Thymus (tissue), 14 donors: ENCODE measurements at places on chromosomes 13 and 19. TPM values are rescaled to one million over a fixed set of nuclear protein-coding genes. Genes with fewer than 3 reads are reported as not detected.

GRCh38 chr19:18869781-18870530 lies 26.0 kb downstream of the CERS1 start:
- H3K27me3 ChIP-seq: peaks cover 36% of the 10 kb centered on the region
- no peak for DNase-seq
- no peak overlapping the region for H3K4me3 ChIP-seq

DNA sequence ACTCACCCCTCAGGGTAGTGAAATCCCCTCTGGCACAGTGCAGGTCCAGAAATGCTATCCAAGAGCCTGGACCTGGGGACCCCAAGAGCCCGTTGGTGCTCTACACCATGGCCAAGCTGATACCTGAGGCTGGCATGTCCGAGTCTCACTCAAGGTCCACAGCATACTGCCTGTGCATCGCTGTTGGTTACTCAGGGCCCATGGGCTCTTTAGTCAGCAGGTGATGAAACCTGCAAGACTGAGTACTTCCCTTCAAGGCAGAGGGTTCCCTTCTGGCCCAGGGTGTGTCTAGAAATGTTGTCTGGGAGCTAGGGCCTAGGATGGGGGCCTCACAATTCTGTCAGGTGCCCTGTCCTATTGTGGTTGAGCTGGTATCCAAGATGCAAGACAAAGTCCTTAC lies 19.6 kb upstream of the KBTBD7 start:
- no peaks in the 10 kb centered on the region for H3K36me3 ChIP-seq
- no peak overlapping the region for H3K27ac ChIP-seq
- H3K4me1 ChIP-seq: no peaks in the 10 kb centered on the region

GRCh38 chr13:45257638-45258333 lies 56.9 kb upstream of the KCTD4 start:
- H3K27ac ChIP-seq: no peak overlapping the region
- H3K36me3 ChIP-seq: peaks cover 3% of the 10 kb centered on the region
- H3K27me3 ChIP-seq: no peaks in the 10 kb centered on the region
- H3K4me1 ChIP-seq: no peaks in the 10 kb centered on the region

CPB2 gene
- 0.05 TPM for total RNA-seq

NLRP11 gene
- under 0.01 TPM for total RNA-seq

DNA sequence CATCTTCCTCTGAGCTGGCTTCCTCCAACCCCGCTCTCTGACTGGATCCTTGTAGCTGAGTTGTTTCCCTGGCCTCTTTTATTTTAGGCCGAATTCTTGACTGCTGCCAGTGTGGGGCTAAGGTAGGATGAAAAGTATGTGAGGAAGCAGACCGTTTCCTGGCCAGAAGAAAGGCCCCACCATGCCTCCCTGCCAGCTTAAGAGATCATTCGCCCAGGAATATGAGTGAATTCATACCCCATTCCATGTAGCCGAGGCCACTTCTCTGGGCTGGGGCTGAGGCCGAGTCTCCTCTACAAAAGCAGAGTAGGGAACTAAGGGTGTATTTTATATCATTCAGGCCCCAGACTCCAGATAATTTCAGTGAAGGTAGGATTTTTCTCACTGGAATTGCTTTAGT lies 32.3 kb downstream of the NFIX start:
- DNase-seq: no peak
- no peak overlapping the region for H3K27ac ChIP-seq
- H3K4me1 ChIP-seq: peaks cover 18% of the 10 kb centered on the region
- peaks cover 85% of the 10 kb centered on the region for H3K27me3 ChIP-seq
- H3K36me3 ChIP-seq: no peaks in the 10 kb centered on the region

- peaks cover 8% of the 10 kb centered on the region for H3K4me1 ChIP-seq
- H3K27ac ChIP-seq: no peak overlapping the region
- H3K4me3 ChIP-seq: no peak overlapping the region
Measured at GRCh38 chr13:73955977-73956500, 178.2 kb downstream of the KLF12 start.

GRCh38 chr19:6772028-6772865 lies at the start of gene VAV1:
TSS of gene VAV1 (plus strand) at chr19:6772708. CDS start at chr19:6772808, 100 bp downstream.
- H3K4me3 ChIP-seq: peak within 1 kb of the TSS; percentile 100
- H3K4me1 ChIP-seq: peaks cover 11% of the 10 kb centered on the region
- H3K36me3 ChIP-seq: peaks cover 10% of the 10 kb centered on the region

GRCh38 chr19:12485571-12485970 lies 955 bp upstream of the ZNF709 start:
- H3K4me3 ChIP-seq: no peak overlapping the region
- H3K4me1 ChIP-seq: peaks cover 35% of the 10 kb centered on the region
- H3K36me3 ChIP-seq: no peaks in the 10 kb centered on the region
- no peaks in the 10 kb centered on the region for H3K27me3 ChIP-seq
- DNase-seq: no peak

ZNF534 gene
- 0.05 TPM for total RNA-seq

CGB3 gene
- total RNA-seq: 0.14 TPM

IZUMO4 gene
- total RNA-seq: 5.1 TPM

- peaks cover 35% of the 10 kb centered on the region for H3K4me1 ChIP-seq
Measured at GRCh38 chr19:16626796-16627192, 1.2 kb downstream of the MED26 start.

CBARP gene
- total RNA-seq: 0.09 TPM

KLK15 gene
- not detected for total RNA-seq

ZNF792 gene
- total RNA-seq: 5.4 TPM

FFAR2 gene
- total RNA-seq: 0.47 TPM

DNA sequence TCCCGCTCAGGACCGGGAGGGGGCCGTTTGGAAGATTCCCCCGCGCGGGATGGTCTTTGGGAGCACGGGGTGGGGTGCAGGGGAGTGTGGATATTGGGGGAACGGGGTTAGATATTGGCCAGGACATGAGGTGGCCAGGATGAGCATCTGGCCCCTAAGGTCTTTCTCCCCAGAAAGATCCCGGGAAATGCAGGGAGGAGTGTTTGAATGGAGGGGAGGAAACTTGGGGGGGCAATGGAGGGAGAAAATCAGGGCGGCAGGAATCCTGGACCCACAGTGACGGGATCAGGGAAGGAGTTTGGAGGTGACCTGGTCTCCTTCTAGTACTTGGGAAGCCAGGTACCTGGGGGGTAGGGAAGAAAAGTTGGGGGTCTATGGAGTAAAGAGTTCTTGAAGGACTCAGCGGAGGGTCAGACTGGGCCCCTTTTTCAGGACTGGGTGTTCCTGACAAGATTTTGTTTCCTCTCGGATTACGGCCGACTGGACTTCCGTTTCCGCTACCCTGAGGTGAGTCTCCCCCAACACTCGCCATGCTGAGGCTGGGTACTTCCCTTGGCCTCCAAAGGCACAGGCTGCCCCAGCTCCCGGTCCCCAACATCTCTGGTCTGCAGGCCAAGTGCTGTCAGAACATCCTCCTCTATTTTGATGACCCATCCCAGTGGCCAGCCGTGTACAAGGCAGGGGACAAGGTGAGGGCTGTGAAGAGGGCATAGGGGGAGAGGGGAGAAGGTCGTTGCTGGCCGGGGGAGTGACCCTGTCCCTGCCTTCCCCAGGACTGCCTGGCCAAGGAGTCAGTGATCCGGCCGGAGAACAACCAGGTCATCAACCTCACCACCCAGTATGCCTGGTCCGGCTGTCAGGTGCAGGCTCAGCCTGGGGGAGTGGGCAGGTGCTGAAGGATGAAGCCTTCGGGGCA lies 989 bp downstream of the TMEM145 start:
- no peak for DNase-seq
- no peak overlapping the region for H3K4me3 ChIP-seq
- peaks cover 75% of the 10 kb centered on the region for H3K27me3 ChIP-seq
- H3K27ac ChIP-seq: no peak overlapping the region

DNA sequence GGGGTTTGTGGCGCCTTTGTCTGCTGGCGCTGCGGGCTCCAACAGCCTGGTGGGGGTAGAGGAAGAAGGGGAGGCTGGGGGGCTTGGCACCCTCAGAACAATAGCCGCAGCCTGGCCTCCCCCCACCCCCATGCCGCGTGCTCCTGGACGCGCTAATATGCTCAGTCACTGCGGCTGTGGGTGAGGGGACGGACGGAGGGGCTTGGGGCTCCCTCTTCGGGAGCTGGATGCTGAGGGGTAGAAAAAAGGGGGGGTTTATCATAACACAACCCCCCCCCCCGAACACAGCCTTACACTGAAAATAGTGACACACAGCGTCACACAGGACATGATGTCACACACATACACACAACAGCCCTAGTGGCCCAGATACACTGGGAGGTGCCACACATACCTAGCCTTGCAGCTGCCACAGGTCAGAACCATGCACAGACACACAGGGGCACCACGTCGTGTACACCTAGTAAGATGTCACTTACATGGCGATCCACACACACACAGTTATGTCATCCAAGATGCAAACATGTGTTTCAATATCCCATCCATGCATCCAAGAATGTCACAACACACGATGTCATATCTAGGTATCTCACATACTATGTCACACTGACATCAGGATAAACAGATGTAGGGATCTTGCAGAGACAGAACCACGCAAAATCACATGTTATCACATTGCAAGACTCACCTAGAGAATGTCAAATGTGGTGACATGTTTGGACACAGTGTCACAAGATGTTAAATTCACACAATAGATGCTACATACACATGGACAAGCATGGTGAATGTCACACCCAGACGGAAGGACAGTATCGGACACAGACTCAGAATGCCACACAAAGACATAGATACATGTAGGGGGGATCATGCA lies 806 bp downstream of the MAST1 start:
- H3K27ac ChIP-seq: no peak overlapping the region
- DNase-seq: no peak
- peaks cover 97% of the 10 kb centered on the region for H3K27me3 ChIP-seq
- no peak overlapping the region for H3K4me3 ChIP-seq
- no peaks in the 10 kb centered on the region for H3K36me3 ChIP-seq

GRCh38 chr13:79423801-79424642 lies 18.0 kb upstream of the RBM26 start:
- no peak overlapping the region for H3K27ac ChIP-seq
- no peak overlapping the region for H3K4me3 ChIP-seq
- DNase-seq: peak; percentile 31
- no peaks in the 10 kb centered on the region for H3K4me1 ChIP-seq

DNA sequence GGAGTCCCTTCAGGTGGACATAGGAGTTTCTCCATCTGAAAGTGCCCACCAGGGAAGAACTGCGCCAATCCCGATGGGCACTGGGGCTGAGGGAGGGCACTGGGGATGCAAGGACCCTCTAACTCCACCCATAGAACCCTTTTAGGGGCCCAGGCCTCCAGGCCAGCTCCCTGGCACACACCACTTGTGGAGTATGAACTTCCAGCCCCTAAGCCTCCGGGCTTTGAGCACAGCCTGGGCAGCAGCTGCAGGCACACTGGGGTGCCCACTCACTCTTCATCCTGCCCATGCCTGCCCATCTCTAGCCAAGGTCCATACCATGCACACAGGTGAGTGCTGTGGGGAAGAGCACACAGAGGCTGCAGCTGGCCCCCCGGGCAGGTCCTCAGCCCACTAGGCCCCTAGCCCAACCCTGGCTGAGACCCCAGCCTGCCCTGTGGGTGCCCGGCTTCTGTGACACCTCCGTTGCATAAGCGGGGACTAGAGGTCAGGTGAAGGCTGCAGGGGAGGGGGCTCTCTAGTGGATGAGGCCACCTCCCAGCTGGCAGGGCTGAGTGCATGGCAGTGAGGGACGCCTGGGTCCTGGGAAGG lies 14.6 kb upstream of the SLC7A10 start:
- no peaks in the 10 kb centered on the region for H3K4me1 ChIP-seq
- H3K27me3 ChIP-seq: no peaks in the 10 kb centered on the region
- DNase-seq: no peak

CACNA1A gene
- total RNA-seq: 0.24 TPM

- H3K4me1 ChIP-seq: no peaks in the 10 kb centered on the region
- no peaks in the 10 kb centered on the region for H3K27me3 ChIP-seq
- no peak overlapping the region for H3K27ac ChIP-seq
- no peaks in the 10 kb centered on the region for H3K36me3 ChIP-seq
Measured at GRCh38 chr13:100597253-100597652, 8.7 kb upstream of the GGACT start.

DNA sequence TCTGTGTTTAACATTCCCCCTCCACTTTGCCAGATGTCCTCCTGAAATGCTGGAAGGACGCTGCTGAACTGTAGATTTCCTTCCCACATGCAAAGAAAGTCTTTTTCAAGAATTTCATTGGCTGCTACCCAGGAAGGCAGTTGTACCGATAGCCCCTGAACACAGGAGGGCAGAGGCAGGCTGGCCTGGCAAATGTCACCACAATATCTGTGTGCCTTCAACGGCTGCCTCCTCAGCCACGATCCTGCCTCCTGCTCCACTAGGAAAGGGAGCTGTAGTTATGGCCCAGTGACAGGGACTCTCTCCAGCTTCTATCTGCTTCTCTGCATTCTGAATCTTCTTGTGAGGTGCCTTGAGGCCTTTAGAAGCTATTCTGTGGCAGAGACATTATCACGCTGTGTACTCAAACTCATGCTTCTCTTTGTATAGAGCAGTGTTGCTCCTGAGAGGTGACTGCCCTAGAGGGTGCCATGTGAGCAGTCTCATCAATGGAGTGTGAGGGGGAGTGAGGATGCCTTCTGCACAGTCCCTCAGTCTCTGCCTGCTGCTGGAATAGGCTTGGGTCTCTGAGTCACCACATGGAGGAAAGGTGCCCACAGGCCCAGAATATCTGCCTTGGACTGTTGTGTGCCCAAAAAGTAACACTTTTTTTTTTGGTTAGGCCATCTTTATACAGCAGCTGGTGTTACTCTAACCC lies 279.8 kb downstream of the DNAJC15 start:
- no peaks in the 10 kb centered on the region for H3K27me3 ChIP-seq
- H3K4me3 ChIP-seq: no peak overlapping the region
- DNase-seq: no peak
- H3K4me1 ChIP-seq: no peaks in the 10 kb centered on the region

FCAR gene
- 0.71 TPM for total RNA-seq

DNA sequence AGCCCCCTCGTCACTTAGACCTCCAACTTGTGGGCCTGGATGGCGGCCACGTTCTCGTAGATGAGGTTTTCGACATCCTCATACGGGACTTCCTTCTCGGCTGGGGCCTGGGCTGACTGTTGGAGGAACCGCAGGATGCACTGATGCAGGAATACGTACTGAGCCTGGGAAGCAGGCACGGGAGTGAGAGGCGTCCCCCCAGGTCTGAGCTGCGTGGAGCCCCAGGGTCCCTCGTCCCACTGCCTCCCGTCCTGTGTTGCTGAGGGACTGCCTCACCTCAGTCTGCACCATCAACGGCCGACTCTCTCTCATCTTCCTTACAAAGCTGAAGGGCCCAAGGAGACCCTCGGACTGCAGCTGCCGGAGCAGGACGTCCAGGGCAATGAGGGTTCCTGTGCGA lies 1.7 kb upstream of the SYT5 start:
- H3K27me3 ChIP-seq: peaks cover 56% of the 10 kb centered on the region
- H3K4me1 ChIP-seq: peaks cover 15% of the 10 kb centered on the region
- H3K27ac ChIP-seq: no peak overlapping the region
- DNase-seq: no peak
- no peak overlapping the region for H3K4me3 ChIP-seq
